Colonic mucosa (tissue), 4 donors: ENCODE measurements at places on chromosomes 13 and 19.
A peak's percentile ranks its signal among the peaks of the same experiment; 100 is the strongest.

- DNase-seq: peak; percentile 72
These were observed 2.7 kb upstream of the RUBCNL start for GRCh38 chr13:46389457-46390451.

GRCh38 chr13:34970961-34971360 lies 28.9 kb downstream of the NBEA start:
- DNase-seq: no peak

DNA sequence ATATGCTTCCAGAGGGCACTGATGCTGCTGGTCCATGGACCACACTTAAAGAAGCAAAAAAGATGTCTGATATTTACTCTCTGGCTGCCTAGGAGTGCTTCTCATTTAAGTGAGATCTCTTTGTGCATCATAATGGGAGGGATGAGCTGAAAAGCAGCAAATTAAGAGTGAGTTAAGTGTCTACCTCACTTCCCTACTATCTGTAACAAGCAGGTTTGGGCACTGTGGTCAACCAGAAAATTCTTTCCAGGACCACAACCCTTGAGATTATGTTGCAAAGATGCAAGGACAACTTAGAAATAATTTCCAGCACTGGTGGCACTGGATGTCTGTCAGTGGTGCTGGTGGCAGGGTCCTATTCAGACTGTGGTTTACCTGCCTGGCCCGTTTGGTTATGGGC lies 52.1 kb upstream of the USPL1 start:
- no peak for DNase-seq

GRCh38 chr13:39419068-39419467 lies 183.9 kb downstream of the LHFPL6 start:
- no peak for DNase-seq

- peak; percentile 28 for DNase-seq
These were observed 42.4 kb upstream of the WDFY2 start for GRCh38 chr13:51541809-51542258.

DNA sequence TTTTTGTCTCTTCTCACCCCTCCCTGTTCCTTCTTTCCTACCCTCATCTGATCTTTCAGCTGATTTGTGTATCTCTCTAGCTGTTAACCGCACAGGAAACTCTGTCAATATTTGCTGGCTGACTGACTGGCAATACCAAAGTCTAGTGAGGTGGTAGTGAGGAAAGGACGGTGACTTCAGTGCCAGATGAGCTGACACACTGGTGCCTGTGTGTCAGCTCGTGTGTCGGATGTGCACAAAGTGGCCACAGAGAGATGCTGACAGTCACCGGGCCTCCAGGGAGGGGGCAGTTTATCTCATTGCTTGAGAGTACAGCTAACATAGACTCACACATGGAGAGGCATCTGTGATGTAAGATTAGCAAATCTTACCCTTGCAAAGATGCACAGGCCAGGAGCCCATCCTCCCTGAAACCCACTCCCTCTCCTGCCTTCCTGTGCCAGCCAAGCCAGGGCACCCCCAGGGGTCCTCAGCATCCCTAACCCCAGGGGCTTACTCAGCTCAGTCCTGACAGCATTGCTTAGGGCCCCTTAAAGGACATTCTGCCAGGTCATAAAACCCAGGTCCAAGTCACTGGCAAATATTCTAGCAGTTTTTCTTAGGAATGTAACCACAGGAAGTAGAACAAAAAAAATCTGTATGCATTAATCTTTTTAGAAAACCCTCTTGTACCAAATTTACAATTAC lies 80.2 kb downstream of the SHISA2 start:
- DNase-seq: no peak

GRCh38 chr19:2123682-2124387 lies 27.1 kb downstream of the IZUMO4 start:
- no peak for DNase-seq

GRCh38 chr19:58274771-58275201 lies 4.0 kb upstream of the ZNF8 start:
- DNase-seq: peak; percentile 28

DNA sequence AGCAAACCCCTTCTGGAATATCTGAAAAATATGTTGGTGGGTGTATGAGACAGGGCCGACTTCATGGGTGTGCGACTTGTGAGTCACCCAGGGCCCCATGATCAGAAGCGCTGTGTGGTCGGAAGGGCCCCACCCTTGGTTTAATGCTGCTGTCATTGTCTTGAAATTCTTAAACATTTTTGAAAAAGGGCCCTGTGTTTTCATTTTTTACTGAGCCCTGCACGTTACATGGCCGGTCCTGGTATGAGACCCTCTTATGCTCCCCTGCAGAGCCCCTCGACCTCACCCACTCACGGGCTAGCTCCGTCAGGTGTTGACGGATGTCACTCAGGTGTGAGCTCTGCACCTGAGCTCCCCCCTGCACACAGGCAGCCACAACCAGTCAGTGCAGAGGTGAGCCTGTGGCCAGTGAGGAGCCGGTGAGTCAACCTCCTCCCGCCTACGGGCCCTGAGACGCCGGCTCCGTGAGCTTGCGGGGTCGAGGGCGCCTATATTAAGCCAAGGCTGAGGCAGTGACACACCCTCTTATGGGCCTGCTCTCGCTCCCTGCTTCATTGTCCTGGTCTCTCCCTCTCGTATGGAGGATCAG lies 27.7 kb downstream of the GADD45B start:
- no peak for DNase-seq

DNA sequence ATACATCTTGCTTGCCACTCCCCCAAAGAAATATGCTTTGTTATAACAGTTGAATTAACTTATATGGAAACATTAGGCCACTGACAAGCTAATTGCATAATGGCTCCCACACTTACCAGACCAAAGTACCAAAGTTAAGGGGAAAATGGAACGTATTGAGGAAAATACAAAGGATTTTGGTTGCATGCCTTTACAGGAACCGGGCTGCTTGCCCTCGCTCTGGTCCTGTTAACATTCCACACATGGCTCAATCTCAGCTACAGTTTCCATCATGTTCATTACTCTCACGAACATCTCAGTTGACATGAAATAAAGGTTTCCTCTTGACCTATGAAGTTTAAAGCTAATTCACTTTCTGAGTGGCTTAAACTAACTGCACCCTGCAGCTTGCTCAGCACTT lies 220.7 kb upstream of the RXFP2 start:
- no peak for DNase-seq

GRCh38 chr19:12095111-12095790 lies 30.7 kb downstream of the ZNF844 start:
- DNase-seq: no peak

DNA sequence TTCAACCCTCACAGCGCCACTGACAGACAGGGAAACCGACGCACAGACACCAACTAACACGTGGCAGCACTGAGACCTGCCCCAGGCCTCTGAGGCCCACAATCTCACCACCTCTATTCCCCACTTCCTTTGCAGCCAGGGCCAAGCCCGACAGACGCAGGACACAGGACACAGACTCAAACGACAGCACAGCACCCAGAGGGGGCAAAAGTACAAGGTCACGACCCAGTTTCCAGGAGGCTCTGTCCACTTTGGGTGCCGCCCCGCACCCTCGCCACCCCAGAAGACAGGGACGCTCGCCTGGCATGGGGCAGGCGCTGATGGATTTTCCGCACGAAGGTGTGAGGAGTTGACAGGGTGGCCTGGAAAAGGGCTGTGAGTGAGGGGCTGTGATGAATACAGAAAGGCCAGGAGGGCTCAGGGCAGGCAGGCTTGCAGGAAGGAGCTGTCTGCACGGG lies 48.8 kb downstream of the MLLT1 start:
- no peak for DNase-seq

GRCh38 chr19:4967738-4968461 lies 1.0 kb upstream of the KDM4B start:
- DNase-seq: no peak
